ENCODE measurements at places on chromosomes 6 and 20. TPM values are rescaled to one million over a fixed set of nuclear protein-coding genes. Genes with fewer than 3 reads are reported as not detected.

The RNF144B gene
- 5.8 TPM for total RNA-seq

The TNF gene
- total RNA-seq = 25.0 TPM

The HRH3 gene
- not detected for total RNA-seq

The SLC32A1 gene
- not detected for total RNA-seq

The IMPG1 gene
- total RNA-seq = not detected

The TAAR6 gene
- total RNA-seq = not detected

The TXLNB gene
- 1.4 TPM for total RNA-seq

The PRR18 gene
- not detected for total RNA-seq

The KCNS1 gene
- not detected for total RNA-seq

The HDGFL1 gene
- not detected for total RNA-seq

The HLA-G gene
- 0.28 TPM for total RNA-seq

The NKAIN4 gene
- total RNA-seq = not detected

The SNX21 gene
- total RNA-seq = 3.5 TPM

The RAB32 gene
- 0.55 TPM for total RNA-seq

The KCNQ2 gene
- not detected for total RNA-seq

The EFCAB8 gene
- total RNA-seq = 1.5 TPM
